Daoy (cell line): ENCODE measurements at places on chromosomes 2 and 18.

- no peak for DNase-seq
Measured at GRCh38 chr2:97983698-97984097, 12.1 kb downstream of the TMEM131 start.

DNA sequence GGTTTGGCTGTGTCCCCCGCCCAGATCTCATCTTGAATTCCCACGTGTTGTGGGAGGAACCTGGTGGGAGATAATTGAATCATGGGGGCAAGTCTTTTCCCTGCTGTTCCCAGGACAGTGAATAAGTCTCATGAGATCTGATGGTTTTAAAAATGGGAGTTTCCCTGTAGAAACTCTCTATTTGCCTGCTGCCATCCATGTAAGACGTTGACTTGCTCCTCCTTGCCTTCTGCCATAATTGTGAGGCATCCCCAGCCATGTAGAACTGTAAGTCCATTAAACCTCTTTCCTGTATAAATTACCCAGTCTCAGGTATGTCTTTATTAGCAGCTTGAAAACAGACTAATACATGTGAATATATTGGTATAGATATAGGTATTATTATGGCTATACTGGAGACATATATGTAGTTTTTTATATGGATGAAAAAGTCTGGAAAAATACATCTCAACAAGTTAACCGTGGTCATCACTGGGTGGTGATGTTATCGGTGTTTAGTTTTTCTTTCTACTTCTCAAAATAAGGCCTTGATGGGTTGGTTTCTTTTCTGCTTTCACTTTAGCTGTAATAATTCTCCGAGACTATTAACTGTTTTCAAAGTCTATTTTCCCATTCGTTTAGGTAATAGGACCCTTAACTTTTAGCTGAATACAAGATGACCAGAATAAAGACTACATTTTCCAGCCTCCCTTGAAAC is 39.1 kb upstream of the NCOA1 start:
- DNase-seq: no peak

- no peak for DNase-seq
Measured at GRCh38 chr2:61943251-61943650, 37.8 kb downstream of the COMMD1 start.

- no peak for DNase-seq
Measured at GRCh38 chr2:205665791-205666190, 16.5 kb upstream of the NRP2 start.
